H1 (cell line): ENCODE measurements at places on chromosomes 2 and 18. TPM values are rescaled to one million over a fixed set of nuclear protein-coding genes. Genes with fewer than 3 reads are reported as not detected.

GRCh38 chr18:45197526-45197970 lies 417.7 kb upstream of the SLC14A2 start:
- no peaks in the 10 kb centered on the region for H3K36me3 ChIP-seq
- no peak overlapping the region for H3K4me3 ChIP-seq
- no peaks in the 10 kb centered on the region for H3K4me1 ChIP-seq
- H3K27me3 ChIP-seq, result no peaks in the 10 kb centered on the region
- DNase-seq, result no peak
- H3K27ac ChIP-seq, result no peak overlapping the region

DNA sequence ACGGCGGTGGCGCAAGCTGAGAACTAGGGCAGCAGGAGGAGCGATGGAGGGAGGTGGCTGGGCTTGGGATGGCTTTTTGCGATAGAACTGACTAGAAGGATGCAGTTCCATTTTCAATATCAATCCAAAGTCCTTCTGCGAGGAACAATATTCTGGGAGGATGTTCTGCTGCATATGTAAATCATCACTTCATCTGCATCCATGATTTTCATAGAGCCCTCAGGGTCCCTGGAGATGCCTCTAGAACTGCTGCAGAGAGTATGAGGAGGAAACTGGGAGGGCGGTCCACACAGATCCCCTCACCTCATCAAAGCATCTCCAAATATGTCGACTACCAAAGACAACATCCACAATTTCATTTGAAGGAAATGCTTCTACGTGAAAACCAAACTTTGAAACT lies 20.8 kb downstream of the CACNB4 start:
- H3K4me3 ChIP-seq, result no peak overlapping the region
- H3K27ac ChIP-seq, result no peak overlapping the region
- no peaks in the 10 kb centered on the region for H3K36me3 ChIP-seq

DNA sequence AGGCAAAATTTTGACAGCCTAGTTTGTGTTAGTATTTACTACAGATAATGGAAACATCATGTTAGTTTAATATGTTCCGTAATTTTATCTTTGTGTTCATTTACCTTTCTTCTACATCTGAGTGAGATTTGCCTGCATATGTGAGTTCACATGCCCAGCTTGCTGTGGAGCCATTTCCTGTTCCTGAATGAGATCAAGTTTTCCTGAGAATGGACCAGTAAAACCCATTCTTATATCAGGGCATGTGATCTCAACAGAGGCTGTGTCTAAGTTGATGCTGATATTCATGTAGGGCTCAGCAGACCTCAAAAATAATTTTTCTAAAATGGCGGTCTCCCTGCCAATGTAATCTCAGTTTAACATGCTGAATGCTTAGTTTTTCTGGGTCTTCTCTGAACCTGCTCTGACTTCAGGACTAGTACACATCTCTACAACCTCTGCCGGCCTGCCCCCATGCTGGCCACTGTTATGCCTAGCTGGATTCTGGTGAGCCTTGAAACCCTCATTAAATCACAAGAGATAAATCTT lies 1.0 kb downstream of the IL1A start:
- H3K4me1 ChIP-seq, result peaks cover 18% of the 10 kb centered on the region
- H3K27me3 ChIP-seq, result no peaks in the 10 kb centered on the region
- H3K27ac ChIP-seq, result no peak overlapping the region
- H3K4me3 ChIP-seq, result no peak overlapping the region

SERPINB7 gene
- total RNA-seq, result not detected in 2 replicates
